Glomerular endothelial cell (primary cell): ENCODE measurements at places on chromosomes 12 and 14. TPM values are rescaled to one million over a fixed set of nuclear protein-coding genes. Genes with fewer than 3 reads are reported as not detected.

The CGRRF1 gene
- 13.1 and 13.7 TPM in 2 replicates for total RNA-seq

The MIP gene
- 0.15 TPM in 1 of 2 replicates, not detected in the other for total RNA-seq

The CCDC197 gene
- not detected in 2 replicates for total RNA-seq

The OR6C6 gene
- total RNA-seq, result not detected in 2 replicates

The SIX4 gene
- total RNA-seq, result 4.8 and 6.4 TPM in 2 replicates

The SCYL2 gene
- total RNA-seq, result 41.9 and 59.4 TPM in 2 replicates

The MYH6 gene
- total RNA-seq, result not detected in 2 replicates

The KCNA1 gene
- not detected in 2 replicates for total RNA-seq

The CD27 gene
- total RNA-seq, result 0.53 TPM in 1 of 2 replicates, not detected in the other

The CACNA1C gene
- total RNA-seq, result 0.47 and 5.6 TPM in 2 replicates

The GLT8D2 gene
- 2.3 and 3.8 TPM in 2 replicates for total RNA-seq

The MGAT4C gene
- 0.05 and 0.47 TPM in 2 replicates for total RNA-seq

The PRH2 gene
- total RNA-seq, result not detected in 2 replicates

The FBLN5 gene
- total RNA-seq, result 1.1 and 5.7 TPM in 2 replicates

The CEP170B gene
- 27.5 and 37.0 TPM in 2 replicates for total RNA-seq

The TMEM63C gene
- 0.35 and 0.82 TPM in 2 replicates for total RNA-seq

The RAD9B gene
- total RNA-seq, result 0.05 and 0.29 TPM in 2 replicates

The RIC8B gene
- total RNA-seq, result 10.4 and 12.6 TPM in 2 replicates

The GLIPR1L1 gene
- total RNA-seq, result not detected in 2 replicates

The C12orf50 gene
- total RNA-seq, result 0.12 TPM in 1 of 2 replicates, not detected in the other

The TPPP2 gene
- not detected in 2 replicates for total RNA-seq

The SLC2A14 gene
- not detected in 2 replicates for total RNA-seq

The CLEC4C gene
- not detected in 2 replicates for total RNA-seq

The GZMB gene
- total RNA-seq, result not detected in 2 replicates

The TOMM20L gene
- total RNA-seq, result not detected in 2 replicates

The IL23A gene
- total RNA-seq, result 3.0 TPM in 1 of 2 replicates, not detected in the other

The TULP3 gene
- 18.5 and 24.0 TPM in 2 replicates for total RNA-seq

The GLS2 gene
- 0.58 TPM in 1 of 2 replicates, not detected in the other for total RNA-seq
